Stimulated activated CD4-positive, alpha-beta T cell treated with anti-CD3 and anti-CD28 coated beads, TNF-alpha, amount 100 ng/mL, for 1 hour (primary cell): ENCODE measurements at places on chromosomes 6 and 20.

DNA sequence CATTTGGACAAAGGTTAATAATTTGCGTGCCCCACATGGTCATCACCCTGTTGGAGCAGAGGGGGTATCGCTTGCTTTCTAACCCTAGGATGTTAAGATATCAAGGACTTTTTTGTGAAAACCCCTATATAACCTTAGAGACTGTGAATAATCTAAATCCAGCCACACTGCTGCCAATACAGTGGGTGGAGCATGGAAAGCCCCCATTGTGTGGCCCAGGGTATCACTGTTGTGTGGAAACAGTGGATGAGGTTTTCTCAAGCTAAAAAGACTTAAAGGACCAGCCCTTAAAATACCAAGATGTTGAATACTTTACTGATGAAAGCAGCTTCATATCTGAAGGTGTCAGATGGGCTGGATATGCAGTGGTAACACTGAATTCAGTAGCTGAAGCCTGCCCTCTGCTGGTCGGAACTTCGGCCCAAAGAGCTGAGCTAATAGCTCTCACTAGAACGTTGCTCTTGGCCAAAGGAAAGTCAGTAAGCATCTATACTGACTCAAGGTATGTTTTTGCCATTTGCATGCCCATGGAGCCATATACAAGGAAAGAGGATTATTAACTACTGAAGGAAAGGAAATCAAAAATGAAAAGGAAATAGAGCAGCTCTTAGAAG, 695.2 kb downstream of the PHF3 start:
- DNase-seq, result no peak

- DNase-seq, result peak; percentile 6
Measured at GRCh38 chr20:36093025-36093803, 61.3 kb upstream of the EPB41L1 start.

GRCh38 chr6:95578106-95578410, 723 bp downstream of the MANEA start:
- no peak for DNase-seq

- DNase-seq, result no peak
Measured at GRCh38 chr20:58466729-58467571, 48.2 kb downstream of the APCDD1L start.
